Activated CD4-positive, alpha-beta T cell treated with anti-CD3 and anti-CD28 coated beads for 36 hours (primary cell): ENCODE measurements at places on chromosomes 1 and 21. TPM values are rescaled to one million over a fixed set of nuclear protein-coding genes. Genes with fewer than 3 reads are reported as not detected.

GRCh38 chr21:15212206-15212605 is 147.4 kb upstream of the NRIP1 start:
- H3K27me3 ChIP-seq, result peaks cover 3% of the 10 kb centered on the region
- no peak overlapping the region for H3K27ac ChIP-seq
- H3K36me3 ChIP-seq, result no peaks in the 10 kb centered on the region
- no peaks in the 10 kb centered on the region for H3K4me1 ChIP-seq
- H3K4me3 ChIP-seq, result no peak overlapping the region

DNA sequence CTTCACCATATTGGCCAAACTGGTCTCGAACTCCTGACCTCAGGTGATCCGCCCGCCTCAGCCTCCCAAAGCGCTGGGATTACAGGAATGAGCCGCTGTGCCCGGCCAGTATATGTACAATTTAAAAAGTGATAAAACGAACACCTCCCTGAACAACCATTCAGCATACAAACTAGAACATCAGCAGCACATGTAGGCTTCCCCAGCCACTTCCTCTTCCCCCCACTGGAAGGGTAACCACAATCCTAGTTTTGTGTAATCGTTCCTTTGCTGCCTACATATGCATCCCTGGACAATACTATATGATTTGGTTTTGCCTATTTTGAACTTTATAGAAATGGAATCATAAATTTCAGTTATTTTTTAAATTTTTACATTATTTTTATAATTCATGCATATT is 60.4 kb downstream of the DESI2 start:
- no peak overlapping the region for H3K4me3 ChIP-seq
- DNase-seq, result no peak
- H3K27me3 ChIP-seq, result no peaks in the 10 kb centered on the region

GRCh38 chr21:41201385-41201784 is 33.4 kb downstream of the BACE2 start:
- H3K36me3 ChIP-seq, result no peaks in the 10 kb centered on the region
- no peak overlapping the region for H3K27ac ChIP-seq
- no peak for DNase-seq
- H3K4me1 ChIP-seq, result no peaks in the 10 kb centered on the region
- no peak overlapping the region for H3K4me3 ChIP-seq
- peaks cover 13% of the 10 kb centered on the region for H3K27me3 ChIP-seq

DNA sequence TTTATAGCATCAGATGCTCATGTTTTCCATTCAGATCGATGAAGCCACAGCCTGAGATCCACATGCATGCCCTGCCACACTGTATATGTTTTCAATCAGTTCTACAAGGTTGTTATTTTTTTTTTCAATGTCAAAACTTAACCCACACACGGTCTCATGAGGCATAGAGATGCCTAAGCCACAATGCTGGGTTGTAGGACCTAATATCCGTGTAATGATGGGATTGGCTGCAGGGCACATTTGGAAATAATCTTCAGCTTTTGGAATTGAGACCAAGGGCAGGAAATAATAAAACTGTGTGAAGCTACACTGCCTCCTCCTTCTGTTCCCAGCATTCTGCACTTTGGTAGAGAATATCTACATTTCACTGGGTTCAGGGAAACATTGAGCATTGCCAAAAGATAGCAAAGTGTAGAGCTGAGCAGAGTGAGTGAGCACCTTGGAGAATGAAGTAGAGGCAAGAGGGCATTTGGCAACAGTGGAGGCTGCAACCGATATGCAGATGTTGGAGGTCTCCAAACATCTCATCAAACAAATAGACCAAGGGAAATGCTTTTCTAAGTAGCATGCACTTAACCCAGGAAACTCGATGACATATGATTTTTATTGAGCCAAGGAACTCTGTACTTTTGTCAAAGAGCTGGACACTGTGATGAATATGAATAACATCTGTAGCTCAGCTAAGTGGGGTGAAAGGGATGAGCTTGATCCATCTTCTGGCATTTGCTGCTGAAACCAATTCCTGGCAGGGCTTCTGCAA is 176.7 kb downstream of the LYPLAL1 start:
- H3K4me3 ChIP-seq, result no peak overlapping the region
- H3K27me3 ChIP-seq, result peaks cover 5% of the 10 kb centered on the region
- H3K4me1 ChIP-seq, result no peaks in the 10 kb centered on the region
- H3K36me3 ChIP-seq, result peaks cover 3% of the 10 kb centered on the region
- H3K27ac ChIP-seq, result no peak overlapping the region

GRCh38 chr1:155003766-155004351 is 1.3 kb downstream of the ZBTB7B start:
- H3K27me3 ChIP-seq, result no peaks in the 10 kb centered on the region
- peaks cover 13% of the 10 kb centered on the region for H3K36me3 ChIP-seq
- H3K4me1 ChIP-seq, result peaks cover 51% of the 10 kb centered on the region
- peak overlapping the region; percentile 96 for H3K4me3 ChIP-seq

GRCh38 chr1:54883349-54884102 is 3.5 kb downstream of the DHCR24 start:
- H3K4me3 ChIP-seq, result no peak overlapping the region
- H3K4me1 ChIP-seq, result peaks cover 39% of the 10 kb centered on the region
- H3K36me3 ChIP-seq, result peaks cover 49% of the 10 kb centered on the region
- H3K27me3 ChIP-seq, result peaks cover 5% of the 10 kb centered on the region

GRCh38 chr1:69572921-69573320 is 5.2 kb downstream of the LRRC7 start:
- H3K4me1 ChIP-seq, result peaks cover 5% of the 10 kb centered on the region
- DNase-seq, result no peak
- peaks cover 19% of the 10 kb centered on the region for H3K27me3 ChIP-seq
- H3K27ac ChIP-seq, result no peak overlapping the region

DNA sequence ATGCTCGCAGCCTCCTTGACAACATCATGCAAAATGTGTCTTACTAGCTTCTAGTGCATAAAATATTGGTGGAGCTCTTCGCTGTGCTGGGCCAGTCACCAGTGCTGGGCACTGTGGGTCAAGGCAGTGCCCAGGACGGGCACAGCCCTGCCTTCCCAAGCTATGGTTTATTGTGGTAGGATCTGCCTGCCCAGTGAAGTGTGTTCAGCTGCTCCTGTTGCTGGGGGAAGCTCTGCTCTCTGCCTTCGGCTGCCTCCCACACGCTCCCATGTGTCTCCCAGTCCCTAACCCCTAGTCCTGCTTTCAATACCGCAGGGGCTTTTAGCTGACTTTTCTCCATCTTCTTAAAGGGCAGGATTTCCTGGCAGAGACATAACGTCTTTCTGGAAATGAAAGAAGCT is 15.7 kb downstream of the EPHX1 start:
- no peaks in the 10 kb centered on the region for H3K36me3 ChIP-seq
- H3K4me3 ChIP-seq, result no peak overlapping the region
- no peaks in the 10 kb centered on the region for H3K27me3 ChIP-seq
- DNase-seq, result no peak

- no peaks in the 10 kb centered on the region for H3K27me3 ChIP-seq
- no peak for DNase-seq
- peaks cover 2% of the 10 kb centered on the region for H3K36me3 ChIP-seq
- no peak overlapping the region for H3K27ac ChIP-seq
- no peak overlapping the region for H3K4me3 ChIP-seq
- H3K4me1 ChIP-seq, result peaks cover 8% of the 10 kb centered on the region
Observed at GRCh38 chr1:205754857-205755256, 4.9 kb upstream of the NUCKS1 start.

GRCh38 chr1:219555806-219556205 is 57.1 kb downstream of the ZC3H11B start:
- H3K4me3 ChIP-seq, result no peak overlapping the region
- DNase-seq, result no peak
- H3K27me3 ChIP-seq, result peaks cover 2% of the 10 kb centered on the region
- H3K36me3 ChIP-seq, result no peaks in the 10 kb centered on the region

DNA sequence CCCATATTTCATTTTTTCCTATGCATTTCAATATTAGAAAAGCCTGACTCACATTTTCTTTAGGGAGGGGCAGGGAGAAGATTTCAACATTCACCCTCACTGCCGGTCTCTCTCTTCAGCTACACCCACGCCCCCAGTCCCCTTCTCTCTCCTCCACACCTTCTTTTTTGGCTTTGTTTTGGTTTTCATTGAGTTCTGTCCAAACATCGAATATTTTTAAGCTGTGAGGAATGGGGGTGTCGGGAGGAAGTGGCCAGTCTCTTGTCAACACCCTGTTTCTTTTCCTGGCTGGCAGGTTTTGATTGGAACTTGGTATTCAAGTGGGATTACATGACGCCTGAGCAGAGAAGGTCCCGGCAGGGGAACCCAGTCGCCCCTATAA is 177.3 kb downstream of the PGBD5 start:
- H3K4me1 ChIP-seq, result peaks cover 24% of the 10 kb centered on the region
- H3K27ac ChIP-seq, result no peak overlapping the region
- no peak overlapping the region for H3K4me3 ChIP-seq
- H3K27me3 ChIP-seq, result no peaks in the 10 kb centered on the region
- no peak for DNase-seq

DNA sequence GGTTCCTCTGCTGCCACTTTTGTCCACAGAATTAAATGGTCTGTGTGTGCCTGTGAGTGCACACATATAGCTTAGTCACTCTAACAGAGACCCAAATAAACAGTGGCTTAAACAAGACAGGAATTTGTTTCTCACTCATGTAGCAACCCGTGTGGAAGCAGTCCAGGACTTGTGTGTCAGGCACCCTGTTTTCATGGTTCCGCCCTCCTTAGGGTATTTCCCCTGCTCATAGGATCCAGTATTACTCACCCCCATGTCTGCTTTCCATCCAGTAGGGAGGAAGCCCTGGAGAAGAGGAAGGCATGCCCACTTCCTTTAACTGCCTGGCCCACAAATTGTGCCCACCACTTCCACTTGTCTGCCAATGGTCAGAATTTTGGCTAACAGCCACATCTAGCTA is 41.3 kb upstream of the TACSTD2 start:
- DNase-seq, result peak; percentile 54
- H3K4me1 ChIP-seq, result peaks cover 15% of the 10 kb centered on the region
- no peak overlapping the region for H3K4me3 ChIP-seq
- no peak overlapping the region for H3K27ac ChIP-seq
- H3K27me3 ChIP-seq, result peaks cover 15% of the 10 kb centered on the region
- no peaks in the 10 kb centered on the region for H3K36me3 ChIP-seq

- no peak overlapping the region for H3K27ac ChIP-seq
- no peaks in the 10 kb centered on the region for H3K4me1 ChIP-seq
- DNase-seq, result no peak
- no peaks in the 10 kb centered on the region for H3K27me3 ChIP-seq
- no peak overlapping the region for H3K4me3 ChIP-seq
Observed at GRCh38 chr1:1128454-1129139, 12.7 kb upstream of the C1orf159 start.

GRCh38 chr1:1596493-1597274 is 3.3 kb downstream of the FNDC10 start:
- H3K27ac ChIP-seq, result no peak overlapping the region
- H3K27me3 ChIP-seq, result peaks cover 6% of the 10 kb centered on the region
- no peaks in the 10 kb centered on the region for H3K36me3 ChIP-seq
- DNase-seq, result no peak
- peaks cover 5% of the 10 kb centered on the region for H3K4me1 ChIP-seq

DNA sequence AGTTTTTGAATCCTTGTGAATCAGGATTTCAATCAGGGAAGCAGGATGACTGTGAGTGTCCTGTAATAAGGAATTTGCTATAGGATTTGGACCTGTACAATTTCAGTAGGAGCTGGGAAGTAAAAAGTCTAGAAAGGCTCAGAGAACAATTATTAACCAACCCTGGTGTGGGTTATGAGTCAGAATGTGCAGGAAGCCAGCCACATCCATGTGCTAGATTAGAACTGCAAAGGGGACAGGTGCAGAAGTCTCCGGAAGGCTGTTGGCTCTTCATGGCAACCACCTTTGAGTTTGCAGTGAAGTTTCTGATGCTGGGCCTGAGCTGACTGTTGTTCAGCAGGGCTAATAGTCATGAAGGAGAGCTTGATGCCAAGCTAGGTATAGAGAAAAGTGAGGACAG is 70.7 kb downstream of the SPATA46 start:
- no peak for DNase-seq
- no peak overlapping the region for H3K27ac ChIP-seq
- H3K4me3 ChIP-seq, result no peak overlapping the region
- H3K36me3 ChIP-seq, result no peaks in the 10 kb centered on the region

GRCh38 chr1:231887166-231887565 is 260.6 kb downstream of the DISC1 start:
- H3K36me3 ChIP-seq, result no peaks in the 10 kb centered on the region
- H3K27me3 ChIP-seq, result no peaks in the 10 kb centered on the region
- no peak overlapping the region for H3K4me3 ChIP-seq
- H3K4me1 ChIP-seq, result peaks cover 4% of the 10 kb centered on the region

DNA sequence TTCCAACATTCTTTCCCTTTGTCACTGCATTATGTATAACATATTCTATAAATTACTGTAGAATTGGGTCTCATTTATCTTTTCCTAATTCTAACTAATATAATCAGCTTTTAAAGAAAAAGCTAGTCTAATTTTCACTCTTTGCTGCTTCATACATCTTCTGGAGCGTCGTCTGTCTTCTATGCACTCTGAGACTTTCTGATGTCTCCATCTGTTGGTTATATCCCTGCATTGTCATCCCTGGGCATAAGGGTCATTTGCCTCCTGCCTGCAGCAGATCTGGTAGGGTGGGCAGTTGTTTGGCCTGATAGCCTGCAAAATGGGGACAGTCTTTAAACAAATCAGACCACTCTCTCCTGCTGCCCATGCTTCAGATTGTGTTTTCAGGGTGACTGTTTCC is 40.8 kb upstream of the DYNLT5 start:
- H3K4me1 ChIP-seq, result no peaks in the 10 kb centered on the region
- no peak for DNase-seq
- no peaks in the 10 kb centered on the region for H3K36me3 ChIP-seq
- H3K27me3 ChIP-seq, result peaks cover 6% of the 10 kb centered on the region

GRCh38 chr1:178682886-178683285 is 42.2 kb upstream of the RALGPS2 start:
- H3K27me3 ChIP-seq, result peaks cover 12% of the 10 kb centered on the region
- no peak overlapping the region for H3K27ac ChIP-seq
- no peaks in the 10 kb centered on the region for H3K36me3 ChIP-seq
- DNase-seq, result no peak
- H3K4me3 ChIP-seq, result no peak overlapping the region

GRCh38 chr21:26061437-26061836 is 109.1 kb downstream of the APP start:
- DNase-seq, result no peak
- no peak overlapping the region for H3K4me3 ChIP-seq
- no peaks in the 10 kb centered on the region for H3K27me3 ChIP-seq
- no peaks in the 10 kb centered on the region for H3K36me3 ChIP-seq
- H3K4me1 ChIP-seq, result peaks cover 22% of the 10 kb centered on the region

DNA sequence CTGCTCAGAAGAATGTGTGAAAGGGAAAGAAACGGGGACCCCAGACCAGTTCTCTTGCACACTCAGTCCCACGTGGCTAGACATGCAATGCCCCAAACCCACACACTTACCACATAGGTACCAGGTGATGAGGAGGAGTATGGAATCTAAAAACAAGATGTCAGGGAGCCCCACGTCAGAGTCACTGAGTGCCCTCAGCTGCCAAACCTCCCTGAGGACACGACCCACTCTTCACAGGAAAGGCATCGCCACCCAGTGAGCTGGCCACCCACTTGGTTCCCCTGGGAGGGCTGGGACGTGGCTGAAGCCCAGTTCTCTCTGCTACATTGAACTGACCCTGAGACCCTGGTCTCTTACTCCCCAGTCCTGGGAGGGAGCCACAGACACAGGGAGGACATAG is 41.4 kb downstream of the MRPL37 start:
- no peaks in the 10 kb centered on the region for H3K27me3 ChIP-seq
- H3K4me1 ChIP-seq, result no peaks in the 10 kb centered on the region
- H3K4me3 ChIP-seq, result no peak overlapping the region
- H3K36me3 ChIP-seq, result peaks cover 10% of the 10 kb centered on the region

Gene VANGL2
- 0.09 TPM for total RNA-seq

Gene CHRM3
- 0.11 TPM for total RNA-seq

Gene GBP3
- total RNA-seq, result 4.8 TPM

Gene ADORA3
- 0.16 TPM for total RNA-seq

Gene SLC9C2
- not detected for total RNA-seq

Gene LRRC38
- total RNA-seq, result not detected

Gene NDUFS2
- 92.0 TPM for total RNA-seq

Gene FCRL2
- not detected for total RNA-seq

Gene DENND2D
- 174 TPM for total RNA-seq

Gene FAM72D
- 33.0 TPM for total RNA-seq
